Stimulated activated CD4-positive, alpha-beta T cell treated with anti-CD3 and anti-CD28 coated beads, Interleukin-2, amount 100 ng/mL, for 24 hours (primary cell): ENCODE measurements at places on chromosomes 4 and X.

DNA sequence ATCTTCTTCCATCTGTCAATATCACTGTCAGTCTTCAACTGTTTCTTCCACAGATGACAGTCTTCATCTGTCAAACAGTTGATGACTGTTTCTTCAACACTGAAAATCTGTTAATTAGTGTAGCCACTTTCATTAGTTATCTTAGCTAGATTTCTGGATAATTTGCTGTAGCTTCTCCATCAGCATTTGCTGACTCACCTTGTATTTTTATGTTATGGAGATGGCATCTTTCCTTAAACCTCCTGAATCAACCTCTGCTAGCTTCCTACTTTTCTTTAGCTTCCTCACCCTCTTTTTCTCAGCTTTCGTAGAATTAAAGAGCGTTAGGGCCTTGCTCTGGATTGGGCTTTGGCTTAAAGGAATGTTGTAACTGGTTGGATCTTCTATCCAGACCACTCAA lies 25.1 kb downstream of the USP53 start:
- DNase-seq = no peak

- no peak for DNase-seq
Observed at GRCh38 chr4:84677093-84677492, 94.2 kb downstream of the CDS1 start.

DNA sequence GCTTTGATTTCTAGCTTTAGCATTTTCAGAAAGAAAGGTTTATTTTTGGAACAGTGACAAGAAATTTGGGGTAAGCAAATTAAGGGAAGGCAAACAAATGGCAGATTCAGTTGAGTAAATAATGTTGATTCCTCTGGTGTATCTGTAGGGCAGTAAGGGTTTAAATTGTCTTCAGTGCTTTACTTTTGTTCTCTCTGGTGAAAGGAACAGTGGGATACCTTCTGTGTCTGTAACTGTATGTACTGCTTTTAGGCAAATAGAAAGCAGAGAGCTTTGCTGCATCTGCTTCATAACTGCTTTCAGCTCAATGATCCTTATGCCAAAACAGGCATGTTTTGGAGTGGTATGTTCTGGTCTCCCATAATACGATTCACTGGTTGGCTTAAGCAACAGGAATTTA lies 932.1 kb upstream of the SLIT2 start:
- no peak for DNase-seq

DNA sequence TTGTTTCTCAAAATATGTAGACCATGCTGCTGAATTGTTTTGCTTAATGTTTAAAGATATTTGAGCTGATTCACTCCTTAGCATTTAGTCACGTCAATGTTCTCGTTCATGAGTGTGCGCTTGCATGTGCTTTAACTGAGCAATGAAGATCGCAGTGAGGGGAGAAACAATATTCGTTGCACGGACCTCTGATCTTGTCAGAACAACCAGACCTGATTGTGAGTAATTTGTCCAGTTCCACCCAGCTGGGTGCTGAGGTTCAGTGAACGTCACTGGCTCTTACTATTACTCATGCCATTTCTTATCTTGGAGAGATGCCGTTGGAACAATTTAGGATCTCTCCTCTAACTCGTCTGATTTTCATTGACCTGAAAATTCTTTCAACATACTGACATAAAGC lies 15.0 kb upstream of the PRKX start:
- no peak for DNase-seq

DNA sequence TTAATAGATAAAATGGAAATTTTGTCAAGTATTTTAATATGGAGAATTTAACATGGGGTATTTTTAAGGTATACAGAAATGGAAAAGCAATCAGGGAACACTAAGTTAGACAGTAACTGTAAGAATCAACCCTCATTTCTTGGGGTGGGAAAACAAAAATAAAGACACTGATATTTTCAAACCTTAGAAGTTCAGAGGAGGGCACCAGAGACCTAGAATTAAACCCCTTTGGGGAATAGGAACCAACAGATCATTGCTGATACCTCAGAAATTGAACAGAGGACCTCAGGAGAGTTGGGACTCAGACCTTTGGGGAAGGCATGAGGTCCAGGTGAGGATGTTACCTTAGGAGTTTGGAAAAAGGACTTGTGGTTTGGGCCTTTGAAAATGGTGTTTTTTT lies 435.6 kb downstream of the TMA16 start:
- no peak for DNase-seq

- DNase-seq = peak; percentile 64
Observed at GRCh38 chr4:83548151-83548905, 12.4 kb downstream of the GPAT3 start.

- DNase-seq = no peak
Observed at GRCh38 chr4:104751468-104751867, 256.8 kb upstream of the CXXC4 start.

- DNase-seq = peak; percentile 57
Observed at GRCh38 chr4:15003891-15004738, 1.8 kb downstream of the CPEB2 start.

- peak; percentile 57 for DNase-seq
Observed at GRCh38 chrX:53445977-53446376, 11.8 kb upstream of the HSD17B10 start.
